ENCODE measurements at places on chromosomes 5 and 9. TPM values are rescaled to one million over a fixed set of nuclear protein-coding genes. Genes with fewer than 3 reads are reported as not detected.

GRCh38 chr9:69658987-69659675 lies 13.0 kb downstream of the APBA1 start:
- H3K27me3 ChIP-seq = no peaks in the 10 kb centered on the region
- DNase-seq = no peak
- no peaks in the 10 kb centered on the region for H3K4me1 ChIP-seq

The HCN1 gene
- total RNA-seq = not detected

- no peak for DNase-seq
- no peak overlapping the region for H3K27ac ChIP-seq
- H3K4me1 ChIP-seq = no peaks in the 10 kb centered on the region
- no peaks in the 10 kb centered on the region for H3K27me3 ChIP-seq
These were observed 112.0 kb downstream of the VAV2 start for GRCh38 chr9:133880136-133880535.

The WWC1 gene
- total RNA-seq = 59.6 TPM

DNA sequence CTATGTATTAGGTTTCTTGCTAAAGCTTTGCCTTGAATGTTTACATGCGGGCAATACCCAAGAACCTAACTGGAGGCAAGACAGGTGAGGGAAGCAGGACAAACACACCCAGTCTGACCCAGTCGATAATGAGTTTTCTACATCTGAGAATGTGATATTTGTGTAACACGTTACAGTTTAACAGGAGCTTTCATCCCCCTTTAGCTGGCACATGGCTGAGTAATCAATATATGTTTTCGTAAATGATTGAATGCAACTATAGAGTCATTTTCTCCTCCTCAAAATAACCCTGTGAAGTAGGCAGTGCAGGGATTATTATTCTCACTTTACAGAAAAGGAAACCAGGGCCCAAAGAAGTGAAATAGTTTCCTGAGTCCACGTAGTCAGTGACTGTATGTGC lies 84.7 kb upstream of the HTR4 start:
- peaks cover 16% of the 10 kb centered on the region for H3K4me1 ChIP-seq
- H3K27me3 ChIP-seq = no peaks in the 10 kb centered on the region
- no peaks in the 10 kb centered on the region for H3K36me3 ChIP-seq
- no peak overlapping the region for H3K4me3 ChIP-seq
- H3K27ac ChIP-seq = no peak overlapping the region

GRCh38 chr5:65161655-65162054 lies 320.1 kb downstream of the ADAMTS6 start:
- H3K27ac ChIP-seq = no peak overlapping the region
- H3K4me1 ChIP-seq = no peaks in the 10 kb centered on the region
- H3K36me3 ChIP-seq = no peaks in the 10 kb centered on the region
- no peaks in the 10 kb centered on the region for H3K27me3 ChIP-seq

- H3K27ac ChIP-seq = no peak overlapping the region
- no peak overlapping the region for H3K4me3 ChIP-seq
- no peaks in the 10 kb centered on the region for H3K4me1 ChIP-seq
- no peak for DNase-seq
These were observed 22.9 kb upstream of the ABCA1 start for GRCh38 chr9:104950838-104951237.

GRCh38 chr5:88298425-88298824 lies 29.8 kb upstream of the TMEM161B start:
- no peak overlapping the region for H3K4me3 ChIP-seq
- H3K36me3 ChIP-seq = no peaks in the 10 kb centered on the region
- H3K4me1 ChIP-seq = no peaks in the 10 kb centered on the region
- H3K27me3 ChIP-seq = no peaks in the 10 kb centered on the region
- H3K27ac ChIP-seq = no peak overlapping the region
- no peak for DNase-seq

The PPP3R2 gene
- total RNA-seq = not detected

- peaks cover 37% of the 10 kb centered on the region for H3K4me1 ChIP-seq
- H3K27ac ChIP-seq = peak overlapping the region; percentile 7
- H3K36me3 ChIP-seq = no peaks in the 10 kb centered on the region
- H3K27me3 ChIP-seq = no peaks in the 10 kb centered on the region
- no peak overlapping the region for H3K4me3 ChIP-seq
- no peak for DNase-seq
These were observed 34.2 kb upstream of the HSD17B4 start for GRCh38 chr5:119417891-119418605.

Measured in left lung (tissue), 14 donors.